ENCODE measurements at places on chromosomes 5 and 9.

GRCh38 chr5:112112346-112112745 is 306.7 kb downstream of the EPB41L4A start:
- DNase-seq, result no peak

- no peak for DNase-seq
Measured at GRCh38 chr9:84542554-84542953, 127.0 kb upstream of the NTRK2 start.

DNA sequence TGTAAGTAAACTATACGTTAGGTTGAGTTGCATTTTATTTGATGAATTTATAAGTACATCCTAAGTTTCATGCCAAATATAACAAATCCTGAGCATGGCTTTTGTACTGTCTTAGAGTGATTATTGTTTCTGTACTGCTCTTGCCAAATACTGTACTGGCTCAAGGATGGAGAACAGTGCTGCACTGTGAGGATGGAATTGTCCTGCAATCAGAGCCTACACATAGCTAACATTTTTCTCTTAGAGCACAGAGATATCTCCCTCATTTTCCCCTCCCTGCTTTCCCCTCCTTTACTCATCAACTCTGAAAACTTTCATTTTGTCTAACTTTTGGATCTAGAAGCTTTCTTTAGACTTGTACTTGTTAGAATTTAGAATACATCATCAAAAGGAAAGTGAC is 28.3 kb downstream of the LRRC70 start:
- DNase-seq, result no peak

DNA sequence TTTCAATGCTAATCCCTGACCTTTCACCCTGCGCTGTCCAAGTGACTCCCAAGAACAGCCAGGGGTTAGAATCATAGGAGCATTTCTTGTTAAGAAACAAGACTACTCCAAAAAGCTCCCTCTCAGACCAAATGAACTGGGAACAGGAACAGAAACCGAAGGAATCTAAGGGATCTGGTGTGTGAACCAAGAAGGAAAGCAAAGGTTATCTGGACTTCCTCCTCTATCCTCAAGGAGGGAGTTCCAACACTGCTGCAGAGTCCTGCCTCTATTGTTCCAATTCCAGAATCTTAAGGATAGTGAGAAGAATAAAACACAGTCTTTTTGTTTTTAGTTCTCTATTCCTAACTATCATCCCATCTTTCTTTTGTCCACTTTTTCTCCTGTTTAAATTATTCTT is 87.2 kb downstream of the EPB41L4A start:
- DNase-seq, result no peak

- no peak for DNase-seq
Measured at GRCh38 chr5:128378196-128378595, 159.8 kb downstream of the FBN2 start.

- DNase-seq, result peak; percentile 66
Measured at GRCh38 chr5:72307968-72308852, 11.8 kb downstream of the MRPS27 start.

- no peak for DNase-seq
Measured at GRCh38 chr5:61002611-61003355, 57.8 kb downstream of the NDUFAF2 start.
